Left cardiac atrium (tissue), 4 donors: ENCODE measurements at places on chromosomes 16 and 17. TPM values are rescaled to one million over a fixed set of nuclear protein-coding genes. Genes with fewer than 3 reads are reported as not detected.

DNA sequence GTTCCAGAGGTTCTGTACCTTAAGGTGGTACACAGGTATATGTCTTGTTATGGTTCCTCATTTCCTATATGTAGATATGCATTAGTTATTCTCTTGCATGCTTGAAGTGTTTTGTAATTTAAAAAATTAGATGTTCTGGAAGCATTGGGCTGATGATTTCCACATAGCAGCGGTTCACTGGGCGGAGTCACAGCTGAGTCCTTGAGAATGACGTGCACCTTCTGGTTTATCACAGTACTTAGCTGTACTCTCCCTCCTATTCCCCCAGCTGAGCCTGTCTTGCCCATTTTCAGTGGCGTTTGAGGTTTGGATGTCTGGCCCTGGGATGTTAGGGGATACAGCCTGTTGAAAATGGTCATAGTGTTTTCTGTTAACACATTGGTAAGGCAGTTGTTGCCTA lies 327.1 kb downstream of the SNX29 start:
- DNase-seq, result no peak

The CNTD1 gene
- not detected for total RNA-seq

The TPSAB1 gene
- 17.3 TPM for total RNA-seq

The CACNG4 gene
- total RNA-seq, result not detected

The SEPTIN1 gene
- 3.4 TPM for total RNA-seq

The NPIPB9 gene
- total RNA-seq, result not detected

The MT1F gene
- 7.9 TPM for total RNA-seq

GRCh38 chr17:68812876-68813584 lies 142.2 kb downstream of the ABCA8 start:
- DNase-seq, result no peak

The DYNLL2 gene
- total RNA-seq, result 50.5 TPM

- DNase-seq, result no peak
These were observed 38.5 kb upstream of the KSR1 start for GRCh38 chr17:27417596-27418365.

The TBX6 gene
- total RNA-seq, result 0.55 TPM

DNA sequence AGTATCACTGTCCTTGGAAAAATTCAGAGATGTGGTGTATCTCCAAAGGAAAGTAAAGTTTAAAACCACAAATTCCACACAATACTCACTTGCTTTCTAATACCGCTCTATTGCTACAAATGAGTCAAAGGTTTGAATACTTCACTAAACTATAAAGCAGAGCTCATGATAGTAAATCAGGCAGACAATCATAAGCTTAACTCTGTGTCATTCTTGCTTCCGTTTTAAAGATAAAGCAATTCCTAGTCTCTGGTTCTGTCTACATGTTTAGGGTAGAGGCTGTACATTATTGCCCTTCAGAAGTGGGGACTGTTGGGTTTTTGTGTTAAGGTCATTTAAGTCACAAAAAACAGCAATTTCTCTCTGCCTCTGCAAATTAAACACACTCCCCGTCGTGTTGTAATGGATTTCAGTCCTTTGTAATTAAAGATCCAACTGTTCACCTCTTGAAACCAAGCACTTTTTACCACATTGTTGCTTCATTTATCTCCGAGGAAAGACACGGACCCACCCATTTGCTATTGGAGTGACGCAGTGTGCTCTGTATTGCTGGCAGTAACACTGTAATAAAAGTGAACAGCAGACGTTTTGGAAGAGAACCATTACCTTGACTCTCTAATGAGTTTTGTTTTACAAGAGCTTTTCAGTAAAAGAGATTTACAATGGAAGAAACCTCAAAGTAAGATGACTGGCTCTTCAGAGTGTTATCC lies 83.1 kb upstream of the CNTNAP4 start:
- DNase-seq, result no peak

GRCh38 chr16:49556249-49556605 lies 182.6 kb downstream of the C16orf78 start:
- no peak for DNase-seq

The PLEKHG4 gene
- 1.8 TPM for total RNA-seq

- no peak for DNase-seq
These were observed 32.5 kb downstream of the DGKE start for GRCh38 chr17:56866496-56866895.

DNA sequence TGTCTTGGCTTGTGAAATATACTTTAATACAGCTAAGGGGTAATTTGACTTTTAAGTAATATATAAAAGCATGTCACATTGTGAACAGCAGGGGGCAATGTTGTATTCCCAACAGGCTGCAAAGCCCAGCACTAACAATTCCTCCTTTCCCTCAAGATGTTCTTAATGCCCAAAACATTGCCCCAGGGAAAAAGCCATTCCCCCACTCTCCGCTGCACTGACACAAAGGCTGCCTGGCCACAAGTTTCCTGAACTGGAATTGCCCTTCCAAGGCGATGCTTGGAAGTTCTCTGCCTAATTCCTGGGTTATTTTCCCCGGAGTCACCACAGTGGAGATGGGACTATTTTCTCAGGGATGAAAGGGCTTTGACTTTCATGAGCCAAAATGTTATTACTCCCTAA lies 27.2 kb downstream of the CLEC16A start:
- DNase-seq, result no peak

The NOD2 gene
- total RNA-seq, result 1.3 TPM

GRCh38 chr16:2857451-2858244 lies at the start of gene PRSS22:
PRSS22 (minus strand) TSS chr16:2858170; CDS start chr16:2858104, 66 bp downstream.
- no peak for DNase-seq

DNA sequence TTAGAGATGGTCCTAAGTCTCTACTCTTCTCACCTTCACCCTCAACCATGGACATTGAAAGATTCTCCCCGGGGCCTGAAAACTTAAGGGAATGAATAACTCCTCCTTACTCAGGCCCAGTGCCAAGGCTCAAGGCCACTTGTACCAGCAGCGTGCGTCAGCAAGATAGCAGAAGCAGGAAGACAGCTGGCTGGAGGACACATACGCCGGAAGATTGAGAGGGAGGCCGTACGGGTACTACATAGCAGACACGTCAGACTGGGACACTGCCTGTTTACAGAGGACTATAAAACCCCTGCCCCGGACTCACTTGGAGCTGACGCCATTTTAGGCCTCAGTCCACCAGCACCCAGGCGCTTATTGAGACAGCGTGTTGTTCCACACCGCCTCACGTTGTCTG lies 75.8 kb upstream of the MED13 start:
- no peak for DNase-seq

- peak; percentile 89 for DNase-seq
These were observed 7.4 kb upstream of the ABR start for GRCh38 chr17:1186923-1187771.

GRCh38 chr17:71830866-71831265 lies 290.0 kb upstream of the SOX9 start:
- DNase-seq, result no peak

GRCh38 chr16:4370151-4370550 lies 1.5 kb upstream of the VASN start:
- DNase-seq, result no peak

The MEIOC gene
- total RNA-seq, result 0.10 TPM

DNA sequence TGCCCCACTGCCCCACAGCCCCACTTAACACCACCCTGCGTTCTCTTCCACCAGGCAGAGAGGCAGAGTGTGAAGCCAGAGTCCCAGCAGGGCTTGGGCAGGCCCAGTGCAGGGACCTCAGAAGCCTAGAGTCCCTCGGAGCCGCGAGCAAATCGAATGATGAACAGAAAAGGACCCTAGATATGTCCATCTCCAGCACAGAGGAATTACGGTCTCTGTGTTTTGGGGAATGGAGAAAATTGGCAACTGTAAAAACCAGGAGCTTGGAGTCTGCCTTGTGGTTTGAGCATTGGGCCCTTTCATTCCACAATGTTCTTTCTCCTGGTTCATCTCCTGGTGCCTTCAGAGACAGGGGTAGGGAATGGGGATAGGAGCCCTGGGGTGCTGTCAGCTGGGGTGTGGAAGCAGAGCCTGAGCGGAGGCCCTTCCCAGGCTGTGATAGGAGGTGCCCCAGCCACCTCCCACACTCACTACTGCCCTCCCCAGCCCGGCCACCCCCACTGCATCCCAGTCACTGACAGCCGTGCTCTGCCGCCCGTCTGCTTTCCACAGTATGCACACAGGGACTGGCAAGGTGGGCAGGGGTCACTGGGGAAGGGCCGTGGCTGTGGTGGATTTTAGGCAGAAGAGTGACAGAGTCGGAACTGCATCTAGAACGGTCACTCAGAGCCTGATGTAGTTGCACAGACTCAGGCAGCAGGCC lies 26.7 kb downstream of the TBX4 start:
- DNase-seq, result no peak

The AANAT gene
- not detected for total RNA-seq

The NPIPA7 gene
- total RNA-seq, result 3.7 TPM

DNA sequence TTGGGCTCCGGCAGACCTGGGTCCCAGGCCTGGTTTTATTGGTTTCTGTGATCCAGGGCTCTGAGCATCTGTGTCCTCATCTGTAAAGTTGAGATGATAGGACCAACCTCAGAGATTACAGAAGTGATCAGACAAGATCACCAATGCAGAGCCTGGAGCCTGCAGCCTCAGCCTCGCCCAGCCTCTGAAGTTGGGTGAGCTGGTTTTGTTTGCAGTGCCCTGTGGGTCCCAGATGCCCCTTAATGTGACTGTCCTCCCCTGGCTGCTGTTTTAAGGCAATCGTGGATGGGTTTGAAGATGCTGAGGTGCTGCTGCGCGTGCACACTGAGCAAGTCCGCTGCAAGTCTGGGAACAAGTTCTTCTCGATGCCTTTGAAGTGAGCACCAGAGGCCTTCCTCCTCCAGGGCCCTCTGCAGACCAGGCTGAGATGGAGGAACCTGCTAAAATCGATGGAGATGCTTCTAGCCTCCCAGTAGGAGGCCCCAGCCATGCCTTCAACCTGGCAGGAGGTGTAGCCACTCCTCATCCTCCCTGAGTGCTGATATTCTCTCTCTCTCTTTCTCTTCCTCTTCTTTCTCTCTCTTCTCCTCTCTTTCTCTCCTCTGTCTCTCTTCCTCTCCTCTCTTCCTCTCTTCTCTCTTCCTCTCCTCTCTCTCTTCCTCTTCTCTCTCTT lies 5.6 kb upstream of the MMP15 start:
- peak; percentile 6 for DNase-seq

The PNMT gene
- total RNA-seq, result 9.7 TPM

The ZP2 gene
- not detected for total RNA-seq

- DNase-seq, result no peak
These were observed 888 bp downstream of the ACSM5 start for GRCh38 chr16:20410121-20410723.

DNA sequence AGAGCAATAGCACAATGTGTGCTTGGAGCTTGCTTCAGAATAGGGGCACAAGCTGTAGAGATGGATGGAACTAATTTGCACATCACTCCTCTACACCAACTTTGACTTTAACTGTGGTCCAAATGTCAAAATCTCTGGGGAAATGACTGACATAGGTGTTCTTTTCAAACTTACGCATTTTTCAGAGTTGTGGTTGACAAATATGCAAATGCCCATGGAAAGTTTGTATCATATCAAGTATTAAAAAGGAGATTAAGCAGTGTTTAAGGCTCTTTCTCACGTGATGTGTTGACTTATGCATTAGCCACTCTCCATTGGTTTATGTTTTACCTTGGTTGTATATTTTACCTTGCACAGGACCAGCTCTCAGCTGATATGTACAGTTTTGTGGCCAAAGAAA lies 77.1 kb downstream of the ELAC2 start:
- no peak for DNase-seq
